ENCODE measurements at places on chromosomes 5 and 9. TPM values are rescaled to one million over a fixed set of nuclear protein-coding genes. Genes with fewer than 3 reads are reported as not detected.

GRCh38 chr9:16687678-16688369 lies 182.6 kb downstream of the BNC2 start:
- peaks cover 7% of the 10 kb centered on the region for H3K4me1 ChIP-seq
- no peak overlapping the region for H3K27ac ChIP-seq
- H3K4me3 ChIP-seq, result no peak overlapping the region
- H3K27me3 ChIP-seq, result no peaks in the 10 kb centered on the region

DNA sequence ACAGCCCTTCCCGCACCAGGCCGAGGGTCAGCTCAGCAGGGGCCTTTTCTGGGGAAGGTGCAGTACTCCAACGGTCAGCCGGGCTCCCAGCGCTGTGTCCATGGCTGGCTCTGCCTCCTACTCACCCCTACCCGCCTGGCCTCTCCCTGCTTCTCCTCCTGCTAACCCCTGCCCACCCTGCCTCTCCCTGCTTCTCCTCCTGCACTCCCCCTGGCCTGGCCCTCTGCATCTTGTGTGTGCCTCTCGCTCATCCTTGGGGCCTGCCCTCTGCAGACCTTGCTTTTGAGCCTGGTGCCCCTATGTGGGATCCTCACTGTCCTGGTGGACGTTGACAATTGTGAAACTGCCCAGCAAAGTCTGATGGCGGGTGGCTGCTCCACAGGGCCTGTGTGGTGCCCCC lies 274.6 kb upstream of the IRX2 start:
- no peak overlapping the region for H3K4me3 ChIP-seq
- DNase-seq, result no peak
- H3K27ac ChIP-seq, result no peak overlapping the region
- no peaks in the 10 kb centered on the region for H3K27me3 ChIP-seq

- H3K4me1 ChIP-seq, result peaks cover 22% of the 10 kb centered on the region
- H3K4me3 ChIP-seq, result no peak overlapping the region
- no peaks in the 10 kb centered on the region for H3K27me3 ChIP-seq
- 0 out of 2 replicates have a peak overlapping the region, but pooled peaks have one; percentile 10 for H3K27ac ChIP-seq
- peak; percentile 89 for DNase-seq
Observed at GRCh38 chr5:82641331-82642003, 363.3 kb upstream of the RPS23 start.

- no peaks in the 10 kb centered on the region for H3K4me1 ChIP-seq
- no peak overlapping the region for H3K4me3 ChIP-seq
- DNase-seq, result no peak
Observed at GRCh38 chr5:132528866-132529634, 14.3 kb downstream of the IL5 start.

ZNF354B gene
- 6.2 TPM for total RNA-seq

HAVCR2 gene
- total RNA-seq, result not detected

CENPK gene
- total RNA-seq, result 8.6 TPM

All from PC-3 (cell line).